ENCODE measurements at places on chromosomes 2 and 18.

- DNase-seq = no peak
Measured at GRCh38 chr2:162524849-162525248, 180.9 kb downstream of the GCA start.

GRCh38 chr2:154992826-154993225 is 294.3 kb downstream of the KCNJ3 start:
- DNase-seq = no peak

GRCh38 chr18:80231151-80231550 is 16.2 kb downstream of the PARD6G start:
- DNase-seq = no peak

- DNase-seq = no peak
Measured at GRCh38 chr2:13884291-13884976, 748.1 kb upstream of the LRATD1 start.

DNA sequence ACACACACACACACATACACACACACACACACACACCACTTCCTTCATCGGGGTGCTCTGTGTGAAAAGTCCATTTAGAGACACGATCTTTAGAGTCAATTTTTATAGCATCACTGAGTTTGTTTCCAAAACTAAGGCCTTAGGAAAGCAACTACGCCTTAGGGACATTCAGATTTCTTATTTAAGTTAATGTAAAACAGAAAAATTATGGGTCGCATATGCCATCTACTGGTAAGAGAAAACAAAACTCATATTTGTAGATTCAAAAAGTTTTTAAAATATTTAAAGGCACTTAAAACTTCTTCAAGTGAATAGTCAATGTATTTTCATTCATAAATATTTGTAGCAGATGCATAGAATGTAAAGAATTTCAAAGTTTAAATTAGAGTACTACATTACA is 166.2 kb downstream of the ATAD2B start:
- no peak for DNase-seq

DNA sequence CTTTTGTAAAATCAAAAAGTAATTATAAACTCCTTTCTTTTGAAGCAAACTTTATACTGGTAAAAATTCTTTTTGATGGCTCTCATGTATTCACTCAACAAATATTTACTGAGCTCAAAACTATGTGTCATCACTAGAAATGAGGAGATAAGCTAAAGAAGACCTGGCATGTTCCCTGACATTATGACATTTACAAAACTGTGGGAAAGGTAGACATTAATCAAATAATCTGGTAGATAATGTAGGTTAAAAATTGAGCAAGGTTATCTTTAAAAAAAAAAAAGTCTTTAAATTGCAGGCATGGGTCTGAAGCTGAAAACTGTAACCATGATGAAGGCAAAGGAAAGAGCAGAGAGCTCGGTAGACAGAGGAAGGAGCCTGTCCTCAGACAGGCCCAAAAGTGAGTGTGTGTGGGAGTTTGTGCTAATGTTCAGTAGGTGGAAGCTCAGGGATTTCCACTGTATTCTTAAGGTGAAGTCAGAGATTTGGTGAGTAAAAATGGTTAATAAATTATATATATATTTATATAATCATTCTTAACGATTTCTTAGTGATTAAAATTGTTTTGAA is 612.9 kb downstream of the LRP1B start:
- DNase-seq = no peak

DNA sequence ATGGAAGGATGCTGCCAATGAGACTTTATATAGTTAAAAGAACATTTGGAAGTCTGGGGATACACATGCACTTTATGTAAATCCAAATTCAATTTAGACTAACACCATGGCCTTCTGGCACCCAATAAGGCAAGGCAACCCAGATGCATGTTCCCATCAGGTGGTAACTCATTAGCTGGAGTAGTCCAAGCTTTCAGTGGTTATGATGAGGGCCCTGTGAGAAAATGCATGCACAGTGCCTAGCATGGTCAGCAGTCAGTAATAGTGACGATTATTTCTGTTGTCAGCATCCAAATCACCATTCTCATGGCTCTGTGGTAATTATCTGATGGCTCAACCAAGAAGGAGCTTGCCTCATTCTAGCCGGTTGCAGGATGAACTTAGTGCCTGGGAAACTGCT is 70.3 kb upstream of the CTLA4 start:
- DNase-seq = no peak

GRCh38 chr18:5447442-5447841 is 96.4 kb downstream of the EPB41L3 start:
- no peak for DNase-seq

- no peak for DNase-seq
Measured at GRCh38 chr2:224175538-224175937, 136.5 kb upstream of the SERPINE2 start.

GRCh38 chr2:150174056-150174805 is 313.2 kb downstream of the RND3 start:
- no peak for DNase-seq

DNA sequence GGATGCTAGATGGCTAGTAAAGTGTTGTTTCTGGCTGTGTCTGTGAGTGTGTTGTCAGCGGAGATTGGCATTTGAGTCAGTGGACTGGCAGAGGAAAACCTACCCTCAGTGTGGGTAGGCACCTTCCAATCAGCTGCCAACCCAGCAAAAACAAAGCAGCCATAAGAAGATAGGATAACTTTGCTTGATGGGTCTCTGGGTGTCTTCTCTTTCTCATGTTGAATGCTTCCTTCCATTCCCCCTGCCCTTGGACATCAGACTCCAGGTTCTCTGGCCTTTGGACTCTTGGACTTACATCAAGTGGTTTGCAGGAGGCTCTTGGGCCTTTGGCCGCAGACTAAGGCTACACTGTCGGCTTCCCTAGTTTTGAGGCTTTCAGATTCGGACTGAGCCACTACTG is 429.0 kb upstream of the ZNF804A start:
- no peak for DNase-seq

DNA sequence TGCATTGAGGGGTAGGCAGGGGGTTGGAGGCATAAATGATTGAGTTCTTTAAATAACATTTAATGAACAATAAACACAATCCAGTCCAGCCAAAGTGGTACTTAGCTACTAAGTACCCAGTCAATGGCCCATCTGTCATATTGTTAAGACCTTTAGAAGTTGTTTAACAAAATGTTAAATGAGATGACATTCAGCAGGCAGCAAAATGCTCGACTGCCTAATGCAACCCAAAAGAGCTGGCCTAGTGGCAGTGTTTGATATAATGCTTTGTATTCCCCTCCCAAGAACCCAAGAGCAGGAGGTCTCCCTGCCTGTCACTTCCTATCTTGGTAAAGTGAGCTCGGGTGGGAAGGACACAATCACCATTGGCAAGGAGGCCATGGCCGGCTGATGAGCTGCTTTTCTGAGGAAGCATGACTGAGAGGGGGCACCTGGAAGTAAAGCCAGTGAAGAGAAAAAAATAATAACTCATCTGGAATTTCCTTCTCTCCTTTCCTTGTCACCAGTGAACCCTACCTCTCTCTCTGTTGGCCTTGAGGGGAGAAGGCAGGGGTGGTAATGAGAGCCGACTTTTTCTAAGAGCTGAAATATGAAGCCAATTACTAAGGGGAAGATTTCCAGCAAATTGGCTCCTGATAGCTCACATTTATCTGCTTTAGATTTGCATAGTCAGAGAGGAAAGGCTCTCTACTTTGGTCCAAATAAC is 140.6 kb downstream of the C1D start:
- DNase-seq = no peak

DNA sequence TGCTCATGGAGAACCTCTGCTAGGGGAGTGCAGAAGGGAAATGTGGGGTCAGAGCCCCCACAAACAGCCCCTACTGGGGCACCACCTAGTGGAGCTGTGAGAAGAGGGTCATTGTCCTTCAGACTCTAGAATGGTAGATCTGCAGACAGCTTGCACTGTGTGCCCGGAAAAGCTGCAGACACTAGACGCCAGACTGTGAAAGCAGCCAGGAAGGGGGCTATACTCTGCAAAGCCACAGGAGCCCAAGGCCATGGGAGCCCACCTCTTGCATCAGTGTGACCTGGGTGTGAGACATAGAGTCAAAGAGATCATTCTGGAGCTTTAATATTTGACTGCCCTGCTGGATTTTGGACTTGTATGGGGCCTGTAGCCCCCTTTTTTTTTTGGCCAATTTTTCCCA is 60.9 kb downstream of the RPE start:
- DNase-seq = no peak

DNA sequence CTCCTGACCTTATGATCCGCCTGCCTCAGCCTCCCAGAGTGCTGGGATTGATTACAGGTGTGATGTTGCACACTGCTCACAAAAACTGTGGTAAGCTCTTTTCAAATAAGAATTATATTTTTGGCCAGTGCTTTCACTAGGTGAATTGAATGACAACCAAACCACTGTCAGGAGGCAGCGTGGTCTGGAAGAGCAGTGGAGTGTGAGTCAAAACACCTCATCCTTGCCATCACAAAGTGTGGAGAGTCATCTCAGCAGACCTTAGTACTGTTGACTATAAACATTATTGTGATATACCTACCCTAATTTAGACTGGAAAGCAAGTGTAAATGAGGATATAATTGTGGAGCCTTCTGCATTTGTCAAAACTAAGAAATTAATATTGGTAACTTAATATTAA is 61.3 kb downstream of the UBE2E3 start:
- no peak for DNase-seq

DNA sequence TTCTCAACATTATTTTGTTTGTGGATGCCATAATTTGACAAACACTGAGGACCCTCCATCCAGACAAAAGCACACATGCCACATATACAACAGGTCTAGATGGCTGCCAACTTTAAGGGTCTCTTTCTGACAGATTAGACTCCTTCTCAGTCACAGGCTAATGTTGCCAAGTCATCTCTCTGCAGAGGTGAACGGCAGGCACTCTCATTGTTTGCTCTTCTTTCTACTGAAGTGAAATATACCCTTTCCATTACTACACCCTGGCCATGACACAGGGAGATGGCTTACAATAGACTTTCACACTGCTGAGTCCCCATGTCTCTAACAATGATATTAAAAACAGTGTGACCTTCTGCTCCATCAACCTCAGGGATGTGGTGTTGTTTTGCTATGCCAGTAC is 47.5 kb upstream of the ZNF397 start:
- DNase-seq = no peak
